Erythroblast (primary cell): ENCODE measurements at places on chromosomes 2 and 18.

GRCh38 chr2:200095436-200095835, 140.1 kb downstream of the MAIP1 start:
- DNase-seq, result no peak

DNA sequence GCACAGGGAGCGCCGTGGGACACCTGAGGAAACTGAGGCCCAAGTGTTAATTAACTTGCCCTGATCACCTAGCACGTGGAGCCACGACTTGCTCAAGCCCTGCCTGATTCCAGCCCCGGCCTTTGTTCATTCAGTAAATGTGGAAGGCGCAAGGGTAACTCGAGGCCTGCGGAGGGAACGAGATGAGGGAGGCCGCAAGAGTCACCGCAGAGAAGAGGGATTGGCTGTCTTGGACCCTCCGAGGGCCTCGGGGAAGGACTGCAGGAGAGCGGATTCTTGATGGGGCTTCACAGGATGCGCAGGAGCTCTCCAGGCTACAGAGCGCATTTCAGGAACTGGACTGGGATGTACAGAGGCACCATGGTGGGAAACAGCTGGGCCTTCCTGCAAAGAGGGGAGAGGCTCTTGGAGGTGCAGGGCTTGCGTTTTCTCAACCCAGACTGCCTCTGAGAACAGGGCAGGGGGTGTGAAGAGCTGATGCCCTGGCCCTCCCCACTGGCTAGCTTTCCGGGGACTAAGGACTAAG, 511 bp upstream of the ANKMY1 start:
- DNase-seq, result no peak

- no peak for DNase-seq
These were observed 266.3 kb downstream of the MREG start for GRCh38 chr2:215746887-215747615.

DNA sequence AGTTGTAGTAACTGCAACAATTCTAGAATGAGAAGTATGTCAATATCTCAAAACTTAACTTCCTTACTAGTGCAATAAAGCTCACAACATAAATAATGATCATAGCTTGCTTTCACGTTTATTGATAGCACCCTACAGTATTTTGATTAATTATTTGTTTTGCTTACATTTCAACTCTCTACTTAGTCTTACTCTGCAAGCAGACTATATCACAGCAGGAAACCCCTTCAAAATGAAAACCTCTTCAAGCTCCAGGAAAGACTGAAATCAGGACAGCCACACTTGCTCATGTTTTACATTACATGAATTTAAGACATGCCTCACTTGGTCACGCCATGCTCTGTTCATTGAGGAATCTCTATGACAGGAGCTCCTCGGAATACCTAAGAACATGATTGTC, 3.3 kb downstream of the OLA1 start:
- DNase-seq, result no peak

DNA sequence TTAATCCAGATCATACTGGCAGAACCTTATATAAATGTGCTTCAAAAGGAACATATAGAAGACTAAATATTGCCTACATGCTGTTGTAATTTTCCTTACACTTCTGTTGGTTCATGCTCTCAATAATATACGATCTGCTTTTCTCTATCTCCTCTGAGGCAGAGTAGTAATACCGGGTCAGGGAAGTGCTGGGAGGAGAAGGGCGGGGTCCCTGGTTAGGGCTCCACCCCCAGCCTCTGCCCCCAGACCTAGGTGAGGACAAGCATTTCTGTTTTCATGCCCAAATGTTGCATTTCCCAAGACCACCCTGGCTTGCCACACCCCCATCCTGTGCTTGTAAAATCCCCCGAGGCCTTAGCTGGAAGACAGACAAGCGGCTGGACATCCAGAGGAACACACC, 55.3 kb downstream of the PLA2R1 start:
- no peak for DNase-seq

- no peak for DNase-seq
These were observed 12.8 kb downstream of the CDC42EP3 start for GRCh38 chr2:37658682-37659081.

GRCh38 chr2:54876764-54877163, 153.3 kb downstream of the EML6 start:
- no peak for DNase-seq

DNA sequence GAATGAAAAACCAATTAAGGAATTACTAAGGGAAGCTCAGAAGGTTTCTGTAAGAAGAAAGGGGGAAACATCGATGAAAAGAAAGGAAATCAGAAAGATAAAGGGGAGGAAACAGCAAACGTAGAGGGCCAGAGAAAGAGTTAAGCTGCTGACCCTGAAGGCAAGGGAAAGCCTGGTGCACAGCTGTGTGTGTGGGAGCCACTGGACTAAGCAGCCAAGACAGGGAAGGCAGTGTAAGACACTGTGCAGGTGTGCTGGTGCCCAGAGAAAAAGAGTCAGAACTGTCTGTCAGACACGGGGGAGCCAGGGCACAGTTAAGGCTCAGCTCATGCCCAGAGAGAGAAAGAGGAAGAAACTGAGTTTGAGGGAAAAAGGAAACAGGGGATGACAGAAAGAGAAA, 104.0 kb downstream of the HIBCH start:
- DNase-seq, result no peak

DNA sequence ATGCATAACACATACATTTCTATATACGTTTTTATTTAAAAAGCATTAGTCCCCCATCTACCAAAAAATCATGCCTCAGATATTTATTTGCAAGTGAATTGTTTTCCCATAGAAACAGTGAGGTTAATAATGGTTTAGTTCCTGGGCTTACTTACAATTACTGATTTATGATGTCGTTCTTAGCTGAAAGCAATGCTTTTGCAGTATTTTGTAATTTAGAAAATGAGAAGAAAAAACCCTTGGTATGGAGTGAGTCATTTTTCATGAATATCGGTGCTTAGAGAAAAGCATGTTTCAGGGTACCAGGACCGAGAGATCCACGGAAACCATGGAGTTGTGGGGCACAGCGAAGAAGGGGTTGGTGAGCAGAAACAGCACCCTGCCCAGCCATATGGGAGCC, 12.0 kb upstream of the CDK15 start:
- no peak for DNase-seq

DNA sequence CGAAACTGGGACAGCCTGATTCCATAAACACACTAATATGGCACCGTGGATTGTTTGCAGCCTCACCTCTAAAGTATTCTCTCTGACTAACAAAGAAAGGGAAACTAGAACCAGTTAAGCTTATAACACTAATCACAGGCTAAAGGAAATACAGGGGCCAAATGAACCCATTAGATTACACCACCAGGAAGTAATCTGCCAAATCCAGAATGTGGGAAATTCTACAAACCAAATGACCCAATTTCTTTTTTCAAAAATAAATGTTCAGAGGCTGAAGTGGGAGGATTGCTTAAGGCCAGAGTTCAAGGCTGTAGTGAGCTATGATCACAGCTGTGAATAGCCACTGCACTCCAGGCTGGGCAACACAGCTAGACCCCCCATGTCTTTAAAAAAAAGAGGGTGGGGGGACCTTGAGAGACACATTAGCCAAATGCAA, 1.5 kb upstream of the MPPE1 start:
- DNase-seq, result no peak

- no peak for DNase-seq
These were observed 55.1 kb upstream of the CWC22 start for GRCh38 chr2:180062178-180062577.

DNA sequence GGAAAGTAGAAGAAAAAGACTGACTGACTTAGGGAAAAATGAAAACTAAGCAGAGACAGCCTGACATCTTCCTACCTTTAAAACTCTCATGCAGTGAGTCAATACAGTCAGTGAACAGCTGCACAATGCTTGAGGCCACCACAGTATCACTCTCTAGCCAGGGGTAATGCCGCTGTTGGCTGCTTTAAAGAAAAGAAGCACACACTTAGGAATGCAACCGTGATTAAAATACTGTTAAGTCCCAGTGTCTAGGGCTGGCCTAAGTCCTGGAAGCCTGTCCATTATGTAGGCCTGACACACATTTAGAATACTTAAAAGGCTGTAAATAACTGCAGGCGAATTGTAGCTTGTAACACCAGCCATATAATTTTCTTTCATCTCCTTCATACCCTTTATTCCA, 50.7 kb downstream of the SIGLEC15 start:
- no peak for DNase-seq

DNA sequence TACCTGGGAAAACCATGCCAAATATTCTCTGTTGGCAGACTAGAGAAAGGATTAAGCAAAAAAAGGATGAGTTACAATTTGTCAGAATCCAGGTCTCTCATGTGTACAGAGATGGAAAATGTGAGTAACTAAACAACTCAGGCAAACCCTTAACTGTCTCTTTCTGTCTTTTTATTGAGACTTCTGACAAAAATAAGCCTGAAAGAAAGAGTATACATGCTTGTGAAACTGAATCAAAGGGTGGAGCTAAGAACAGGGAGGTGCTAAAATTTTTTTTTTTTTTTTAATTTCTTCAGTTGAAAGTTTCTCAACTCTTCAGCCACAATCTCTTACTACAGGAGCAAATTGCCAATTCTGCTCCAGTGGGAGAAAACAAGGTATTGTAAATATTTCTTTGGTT, at the start of gene SERPINB10:
TSS of gene SERPINB10 (plus strand) at position 295 of the 400 bp plus-strand sequence. CDS start 7,553 bp downstream, outside the sequence.
- DNase-seq, result no peak

DNA sequence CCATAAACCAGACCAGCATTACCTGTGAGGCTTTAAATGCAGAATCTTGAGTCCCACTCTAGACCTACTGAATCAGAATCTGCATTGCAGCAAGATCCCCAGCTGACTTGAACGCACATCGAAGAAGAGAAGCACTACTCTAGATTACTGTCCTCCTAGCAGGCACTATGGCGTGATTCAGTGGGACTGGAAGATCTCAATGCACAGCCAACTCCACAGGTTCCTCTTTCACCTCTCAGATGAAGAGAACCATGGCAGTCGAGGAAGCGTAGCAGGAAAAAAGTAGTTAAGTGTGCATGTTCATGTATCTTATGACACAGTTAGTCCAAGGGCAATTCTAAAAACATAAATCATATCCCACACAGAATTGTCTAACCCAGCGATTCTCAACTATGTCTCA, 97.4 kb downstream of the STK39 start:
- no peak for DNase-seq

GRCh38 chr2:121273116-121273515, 11.9 kb downstream of the TFCP2L1 start:
- DNase-seq, result no peak

DNA sequence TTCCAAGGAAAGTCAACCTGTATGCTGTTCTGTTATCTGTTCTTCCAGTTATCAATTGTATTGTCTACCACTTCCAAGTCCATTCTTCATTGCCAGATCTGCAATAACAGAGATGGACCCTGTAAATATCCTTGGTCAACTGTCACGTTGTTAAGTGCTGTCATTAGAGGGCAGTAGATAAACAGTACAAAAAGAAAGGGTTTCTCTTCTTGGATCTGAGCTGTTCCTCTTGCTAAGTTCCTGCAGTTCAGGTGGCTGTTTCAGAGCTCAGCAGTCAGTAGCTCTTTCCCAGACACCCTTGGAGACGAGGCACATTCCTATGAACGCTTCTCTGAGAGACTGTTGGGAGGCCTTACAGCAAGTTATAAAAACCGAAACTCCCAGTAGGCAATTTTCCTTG, 957.1 kb upstream of the CHAC2 start:
- DNase-seq, result no peak

DNA sequence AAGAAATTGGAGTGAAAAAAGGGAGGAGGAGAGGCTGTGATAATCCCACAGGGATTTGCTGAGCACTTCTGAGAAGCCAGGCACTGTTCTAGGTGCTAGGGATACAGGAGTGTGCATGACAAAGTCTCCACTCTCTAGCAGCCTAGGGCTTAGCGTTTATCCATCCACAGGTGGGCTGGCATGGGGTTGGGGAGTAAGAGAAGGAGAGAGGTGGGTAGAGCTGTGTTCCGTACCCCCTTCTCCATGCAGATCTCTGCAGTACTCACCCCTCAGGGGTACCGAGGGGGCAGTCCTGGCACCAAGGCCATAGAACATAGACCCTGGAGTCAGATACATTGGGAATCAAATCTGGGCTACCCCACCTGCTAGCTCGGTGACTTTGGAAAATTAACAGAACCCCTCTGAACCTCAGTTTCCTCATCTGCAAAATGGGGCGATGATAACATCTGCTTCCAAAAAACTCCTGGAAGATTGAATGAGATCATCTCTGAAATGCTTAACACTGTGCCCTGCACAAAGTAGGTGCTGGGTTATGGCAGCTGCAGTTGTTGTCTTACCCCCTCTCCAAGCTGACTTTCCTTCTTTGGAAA, 18.6 kb downstream of the FOSL2 start:
- DNase-seq, result no peak

GRCh38 chr2:239363946-239364637, 36.7 kb downstream of the HDAC4 start:
- DNase-seq, result no peak

DNA sequence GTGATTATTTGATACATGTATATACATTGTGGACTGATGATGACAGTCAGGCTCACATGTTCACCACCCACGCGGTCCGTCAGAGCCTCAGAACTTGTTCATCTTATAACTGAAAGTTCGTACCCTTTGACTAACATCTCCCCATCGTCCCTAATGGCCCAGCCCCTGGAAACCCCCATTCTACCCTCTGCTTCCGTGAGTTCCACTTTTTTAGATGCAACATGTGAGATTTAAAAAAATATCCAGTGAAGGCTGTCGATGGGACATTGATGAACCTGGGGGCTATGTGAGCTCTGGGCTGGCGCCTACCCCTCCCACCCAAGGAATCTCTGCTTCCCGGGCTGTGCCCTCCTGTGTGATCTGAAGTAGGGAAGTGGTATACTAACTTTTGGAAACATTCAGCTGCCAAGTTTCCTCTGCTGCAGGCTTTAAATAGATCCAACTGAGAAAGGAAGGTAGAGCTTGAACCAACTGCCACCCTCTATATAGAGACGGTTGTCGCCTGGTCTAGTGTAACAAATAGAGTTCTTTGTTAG, 163.8 kb downstream of the FAM210A start:
- DNase-seq, result no peak

- peak; percentile 73 for DNase-seq
These were observed 3.0 kb upstream of the ASB1 start for GRCh38 chr2:238423561-238424312.

DNA sequence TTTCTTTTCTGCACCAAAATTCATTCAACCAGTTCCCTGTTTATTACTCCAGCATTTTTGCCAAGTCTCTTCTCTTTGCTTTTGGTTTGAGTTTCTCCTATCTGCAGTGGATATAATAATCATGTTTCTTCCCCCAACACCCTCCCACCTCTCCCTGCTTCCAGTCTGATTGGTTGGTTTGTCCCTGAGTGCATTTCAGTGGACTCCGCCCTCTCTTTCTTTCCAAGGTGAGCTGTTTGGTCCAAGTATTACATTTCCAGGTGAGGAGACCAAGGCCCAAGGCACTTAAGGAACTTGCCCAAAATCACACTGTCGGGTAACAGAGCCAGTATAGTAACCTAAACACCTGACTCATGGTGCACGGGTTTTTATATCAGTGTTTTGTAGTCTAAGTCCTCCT, 17.7 kb downstream of the MRO start:
- DNase-seq, result no peak

- DNase-seq, result no peak
These were observed 23.2 kb downstream of the HJURP start for GRCh38 chr2:233831011-233831721.
